ENCODE measurements at places on chromosomes 6 and 20.

DNA sequence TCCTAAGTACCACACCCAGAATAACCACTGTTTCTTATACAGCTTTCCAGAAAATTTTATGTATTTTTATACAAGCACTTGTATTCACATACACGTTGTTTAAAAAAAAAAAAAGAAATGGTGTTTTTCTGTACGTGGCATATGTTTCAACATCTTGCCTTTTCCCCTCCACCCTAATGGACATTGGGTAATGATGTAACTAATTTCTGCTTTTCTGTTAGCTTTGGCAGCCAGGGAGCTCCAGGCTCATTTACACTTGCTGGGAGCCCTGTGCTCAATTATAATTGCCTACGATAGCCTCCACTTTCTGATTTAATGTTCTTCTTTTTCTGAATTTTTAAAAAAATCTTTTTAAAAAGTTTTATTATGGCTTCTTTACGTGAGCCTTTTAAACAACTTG lies 352.4 kb downstream of the UTRN start:
- no peak for DNase-seq

DNA sequence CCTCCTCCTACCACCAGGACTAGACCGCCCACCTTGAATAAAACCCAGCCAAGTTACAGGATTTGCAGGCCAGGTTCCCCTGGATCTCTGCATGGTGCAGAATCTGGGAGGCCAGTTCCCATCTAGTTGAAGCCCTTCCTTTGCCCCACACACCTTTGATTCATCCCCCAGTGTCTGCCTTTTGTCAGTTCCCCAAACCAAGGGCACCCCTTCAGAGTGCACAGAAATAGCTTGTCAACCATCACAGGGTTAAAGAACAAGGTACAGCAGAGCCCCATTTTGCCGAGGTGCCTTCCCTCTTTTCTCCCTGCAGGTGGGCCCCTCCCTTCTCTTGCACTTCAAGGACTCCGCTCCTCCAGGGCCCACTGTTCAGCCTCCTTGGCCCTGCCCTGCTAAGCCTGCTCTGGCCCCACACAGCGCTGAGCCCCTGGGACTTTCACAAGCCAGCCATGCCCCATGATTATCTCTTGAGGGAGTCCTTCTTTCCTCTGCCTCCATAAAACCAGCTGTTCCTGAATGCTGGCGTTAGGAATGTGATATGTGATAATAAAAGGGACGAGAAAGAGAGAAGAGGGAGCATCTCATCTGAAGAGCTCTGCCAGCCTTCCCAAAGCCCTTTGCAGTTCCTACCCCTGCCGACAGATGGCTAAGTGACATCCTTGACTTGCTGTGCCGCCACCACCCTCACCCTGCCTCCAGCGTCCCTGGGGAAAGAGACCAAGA lies 280.3 kb downstream of the CDC5L start:
- DNase-seq, result no peak

DNA sequence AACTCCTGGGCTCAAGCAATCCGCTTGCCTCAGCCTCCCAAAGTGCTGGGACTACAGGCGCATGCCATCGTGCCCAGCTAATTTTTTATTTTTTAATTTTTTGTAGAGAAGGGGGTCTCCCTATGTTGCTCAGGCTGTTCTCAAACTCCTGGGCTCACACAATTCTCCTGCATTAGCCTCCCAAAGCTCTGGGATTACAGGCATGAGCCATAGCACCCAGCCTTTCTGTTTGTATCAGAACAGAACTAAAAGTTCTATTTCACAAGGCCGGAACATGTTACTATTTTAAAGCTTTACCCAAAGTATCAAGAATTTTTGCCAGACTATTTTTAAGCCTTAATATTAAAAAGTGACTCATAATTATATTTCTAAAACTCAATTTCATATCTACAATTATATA lies 42.4 kb downstream of the NDRG3 start:
- no peak for DNase-seq

DNA sequence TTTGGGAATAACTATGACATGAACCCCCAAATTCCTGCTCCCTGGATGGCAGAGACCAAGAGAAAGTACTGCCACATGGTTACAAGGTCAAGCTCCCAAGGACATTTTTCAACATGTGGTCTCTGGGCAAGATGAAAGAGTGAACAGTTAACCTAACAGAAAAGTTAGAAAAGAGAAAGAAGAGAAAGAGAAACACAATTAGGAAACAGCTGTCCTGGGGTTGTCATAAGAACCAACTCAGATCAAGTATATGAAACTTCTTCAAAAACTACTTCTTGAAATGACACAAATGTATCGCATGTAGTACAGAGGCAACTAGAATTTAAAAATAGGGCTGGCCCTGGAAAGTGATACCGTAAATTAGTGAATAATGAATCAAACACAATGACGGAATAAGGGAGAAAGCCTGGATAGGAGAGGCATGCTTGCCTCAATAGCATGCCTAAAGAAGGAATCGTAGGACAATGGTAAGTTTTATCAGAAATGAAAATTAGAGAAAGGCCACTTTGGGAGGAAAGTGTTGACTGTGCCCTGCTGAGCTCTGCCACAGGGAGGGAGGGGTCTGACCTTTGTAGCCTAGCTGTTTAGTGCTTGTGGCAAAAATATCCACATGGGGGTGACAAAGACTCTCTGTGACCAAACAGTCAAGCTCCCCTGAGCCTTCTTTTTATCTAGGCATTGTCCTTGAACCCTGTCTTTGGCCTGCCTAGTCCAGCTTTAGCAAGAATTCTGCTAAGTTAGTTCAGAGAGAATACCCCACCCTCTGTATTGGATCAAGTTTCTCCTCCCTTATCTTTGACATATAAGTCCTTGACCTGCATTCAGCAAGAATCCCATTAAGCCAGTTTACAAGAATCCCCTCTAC lies 4.3 kb upstream of the DCBLD1 start:
- DNase-seq, result no peak

- no peak for DNase-seq
Measured at GRCh38 chr6:144330017-144330987, 45.2 kb downstream of the UTRN start.

GRCh38 chr20:50592282-50593004 lies 82.3 kb downstream of the PTPN1 start:
- DNase-seq, result no peak

GRCh38 chr6:14475306-14475705 lies 357.7 kb downstream of the CD83 start:
- no peak for DNase-seq

- no peak for DNase-seq
Measured at GRCh38 chr6:127907960-127908640, 7.2 kb upstream of the THEMIS start.

GRCh38 chr20:35739294-35740163 lies 2.5 kb downstream of the RBM39 start:
- DNase-seq, result no peak

DNA sequence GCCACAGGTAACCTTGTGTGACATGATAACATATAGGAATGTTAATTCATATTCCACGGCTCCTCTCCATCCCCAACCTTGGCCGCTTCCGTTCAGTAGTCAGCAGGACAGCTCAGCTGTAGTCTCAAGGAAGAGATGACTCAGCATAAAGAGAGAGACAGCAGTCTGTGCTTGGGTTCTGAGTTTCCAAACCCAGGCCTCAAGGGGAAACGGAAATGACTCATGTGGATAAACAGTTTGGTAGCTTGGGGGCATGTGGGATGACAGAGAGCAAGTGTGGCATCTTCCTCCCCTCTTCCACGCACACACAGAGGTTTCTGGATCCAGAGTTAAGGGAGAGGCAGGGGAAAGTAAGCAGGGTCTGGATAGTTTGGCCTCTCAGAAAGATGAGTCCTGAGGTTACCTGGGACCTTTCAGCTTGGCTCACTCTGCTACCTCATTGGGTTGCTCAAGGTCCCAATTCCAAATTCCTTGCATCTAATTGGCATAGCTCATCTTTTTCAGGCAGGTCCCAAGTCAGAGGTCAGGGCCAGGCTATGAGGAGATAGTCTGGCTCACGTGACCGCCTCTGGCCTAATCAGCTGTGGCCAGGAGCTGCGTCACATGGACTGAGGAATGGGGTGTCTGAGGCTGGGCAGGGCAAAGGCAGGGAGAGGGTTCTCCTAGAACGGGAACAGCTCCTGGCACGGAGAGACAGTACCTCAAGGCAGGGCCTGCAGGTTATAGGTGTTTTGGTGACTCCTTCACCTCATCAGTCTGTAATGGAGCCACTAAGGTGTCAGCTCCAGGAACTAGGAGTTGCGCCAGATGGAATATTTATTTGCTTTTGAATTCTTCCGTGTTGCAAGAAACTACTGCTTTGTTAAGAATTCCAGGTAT lies 36.5 kb upstream of the MLN start:
- DNase-seq, result peak; percentile 55

GRCh38 chr20:49661560-49662329 lies 51.9 kb downstream of the B4GALT5 start:
- DNase-seq, result no peak

DNA sequence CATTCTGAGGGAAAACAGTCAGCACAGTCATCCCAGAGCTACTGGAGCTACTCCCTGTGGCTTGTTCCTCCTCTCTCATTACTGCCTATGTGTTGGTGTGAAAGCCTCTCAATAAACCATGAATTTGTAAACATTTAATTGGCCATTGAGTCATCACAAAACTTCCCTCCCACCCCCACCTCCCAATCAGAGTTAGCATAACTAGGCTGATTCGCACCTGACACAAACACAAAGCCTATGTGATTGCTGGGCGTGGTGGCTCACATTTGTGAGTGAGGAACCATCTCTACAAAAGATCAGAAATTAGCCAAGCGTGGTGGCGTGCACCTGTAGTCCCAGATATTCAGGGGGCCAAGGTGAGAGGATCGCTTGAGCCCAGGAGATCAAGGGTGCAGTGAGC lies 17.1 kb upstream of the SNTA1 start:
- no peak for DNase-seq

GRCh38 chr6:31575335-31575901 lies at the start of gene TNF:
TNF (plus strand) TSS chr6:31575565; CDS start chr6:31575742, 177 bp downstream.
- DNase-seq, result peak; percentile 92

DNA sequence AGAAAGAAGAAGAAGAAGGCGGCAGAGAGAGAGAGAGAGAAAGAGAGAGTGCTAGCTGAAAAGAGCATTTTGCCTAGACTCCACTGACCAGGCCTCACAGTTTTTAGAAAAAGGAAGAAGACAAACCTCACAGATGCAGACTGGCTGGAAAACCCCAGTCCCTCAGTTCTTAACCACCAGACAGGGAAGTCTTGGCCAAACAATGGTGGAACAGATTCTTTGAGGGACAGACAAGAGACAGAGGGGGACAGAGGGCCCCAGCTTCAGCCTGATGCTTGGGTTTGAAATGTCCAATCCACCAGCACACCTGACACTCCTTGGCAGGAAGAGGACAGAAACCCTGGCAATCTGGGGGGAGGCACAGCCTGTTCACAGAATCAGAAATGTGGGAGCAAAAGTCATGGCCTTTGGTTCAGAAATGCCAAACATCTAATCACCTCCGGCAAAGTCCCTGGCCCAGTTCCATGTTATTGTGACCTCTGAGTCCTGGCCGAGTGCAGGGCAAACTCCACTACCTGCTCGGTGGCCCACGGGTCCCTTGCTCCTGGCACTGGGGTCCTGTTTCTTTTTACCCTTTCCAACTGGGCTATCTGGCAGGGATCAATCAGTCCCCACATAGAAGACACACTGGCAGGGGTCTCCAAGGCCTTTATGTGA lies 235.2 kb downstream of the LY86 start:
- DNase-seq, result no peak

GRCh38 chr6:31585491-31585890 lies 586 bp upstream of the LST1 start:
- peak; percentile 69 for DNase-seq

DNA sequence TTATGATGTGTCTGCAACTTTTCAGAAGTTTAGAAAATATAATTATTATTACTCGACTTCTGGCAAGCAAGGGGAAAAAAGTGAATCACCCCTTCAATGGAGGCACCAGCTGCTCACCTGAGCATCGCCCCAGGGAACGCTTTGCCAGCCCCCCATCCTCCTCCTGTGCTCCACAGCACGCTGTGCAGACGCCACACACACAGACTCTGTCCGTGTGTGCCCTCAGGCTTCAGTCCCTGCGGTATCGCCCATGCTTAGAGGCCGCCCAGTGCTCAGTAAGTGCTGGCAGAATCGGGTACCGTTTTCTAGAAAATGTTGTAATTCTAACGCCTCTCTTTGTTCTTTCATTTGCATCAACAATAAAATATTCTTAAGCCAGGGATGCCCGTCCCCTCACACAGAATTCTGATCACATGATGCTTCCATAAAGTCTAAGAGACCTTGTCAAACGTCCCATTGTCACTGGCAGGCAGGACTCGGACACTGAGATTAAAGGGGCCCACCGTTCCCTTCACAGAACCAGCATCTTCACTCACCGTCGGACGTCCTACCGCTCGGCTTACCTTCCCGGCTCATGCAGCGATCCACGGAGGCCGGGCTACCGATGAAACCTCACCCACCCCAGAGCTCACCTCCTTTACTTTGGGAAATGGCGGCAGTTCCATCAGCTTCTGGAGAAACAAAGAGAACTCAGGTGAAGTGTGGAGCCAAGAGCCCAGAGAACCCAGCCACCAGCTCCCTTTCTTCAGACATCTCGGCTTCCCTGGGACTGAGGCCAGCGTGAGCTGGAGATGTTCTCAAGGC lies 105.5 kb downstream of the DLL1 start:
- DNase-seq, result no peak

DNA sequence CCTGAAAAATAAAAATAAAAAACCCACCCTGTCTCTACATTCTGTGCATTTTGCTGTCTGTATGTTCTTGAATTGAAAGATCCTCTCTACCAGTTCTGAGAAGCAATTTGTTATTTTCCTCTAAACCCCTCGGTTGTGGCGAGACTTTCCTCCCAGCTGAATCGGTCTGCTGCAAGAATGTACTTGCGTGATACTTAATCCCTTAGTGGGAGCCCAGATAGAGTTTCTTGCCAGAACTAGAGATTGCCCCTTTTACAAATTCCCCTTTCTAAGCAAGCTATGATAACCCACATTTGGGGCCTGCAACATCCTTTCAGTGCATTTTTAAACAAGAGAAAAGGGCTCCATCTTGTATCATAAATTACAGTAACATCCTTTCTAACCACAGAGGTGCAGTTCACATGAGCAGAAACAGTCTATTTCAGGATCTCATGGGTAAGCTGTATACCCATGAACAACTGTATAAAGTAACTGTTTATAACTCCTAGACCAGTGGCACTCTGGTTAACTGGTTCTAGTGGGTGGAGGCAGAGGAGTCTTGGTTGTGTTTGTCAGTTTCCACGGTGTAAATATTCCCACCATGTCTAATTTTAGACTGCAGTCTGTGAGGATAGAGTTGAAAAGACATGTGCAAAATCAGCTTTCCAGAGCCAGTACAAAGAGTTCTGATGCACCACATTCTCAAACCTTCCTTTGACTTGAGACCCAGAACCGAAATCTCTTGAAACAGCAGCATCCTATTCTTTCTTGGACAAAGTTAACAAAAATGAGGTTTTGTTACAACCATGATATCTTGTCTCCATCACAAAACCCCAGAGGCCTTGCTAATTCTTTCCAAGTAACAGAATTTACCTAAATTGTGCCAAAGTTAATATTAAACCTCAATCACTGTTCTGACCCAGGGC lies 113.1 kb upstream of the ZNF217 start:
- peak; percentile 76 for DNase-seq

DNA sequence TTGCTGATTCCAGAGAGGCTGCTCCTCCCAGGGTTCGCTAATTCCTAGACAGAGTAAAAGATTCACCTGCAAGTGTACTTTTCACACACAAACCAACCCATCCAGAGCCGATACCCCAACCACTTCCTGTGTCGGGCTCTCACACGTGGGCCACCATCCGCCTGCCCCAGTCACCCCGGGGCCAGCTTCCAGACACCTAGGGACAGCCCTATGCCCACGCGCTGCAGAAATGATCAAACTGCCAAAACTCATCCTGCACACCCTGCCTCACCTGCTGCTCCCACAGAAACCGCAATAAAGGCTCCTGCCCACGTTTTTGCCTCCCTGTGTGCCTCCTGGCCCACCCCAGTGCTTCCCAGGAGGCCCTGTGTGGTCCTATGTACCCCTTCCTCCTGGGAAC lies 59.5 kb downstream of the PSMG4 start:
- peak; percentile 65 for DNase-seq

GRCh38 chr6:24547243-24547642 lies 52.5 kb downstream of the ALDH5A1 start:
- DNase-seq, result peak; percentile 83

All from DND-41 (cell line).